ENCODE measurements at places on chromosomes 13 and 19. TPM values are rescaled to one million over a fixed set of nuclear protein-coding genes. Genes with fewer than 3 reads are reported as not detected.

DNA sequence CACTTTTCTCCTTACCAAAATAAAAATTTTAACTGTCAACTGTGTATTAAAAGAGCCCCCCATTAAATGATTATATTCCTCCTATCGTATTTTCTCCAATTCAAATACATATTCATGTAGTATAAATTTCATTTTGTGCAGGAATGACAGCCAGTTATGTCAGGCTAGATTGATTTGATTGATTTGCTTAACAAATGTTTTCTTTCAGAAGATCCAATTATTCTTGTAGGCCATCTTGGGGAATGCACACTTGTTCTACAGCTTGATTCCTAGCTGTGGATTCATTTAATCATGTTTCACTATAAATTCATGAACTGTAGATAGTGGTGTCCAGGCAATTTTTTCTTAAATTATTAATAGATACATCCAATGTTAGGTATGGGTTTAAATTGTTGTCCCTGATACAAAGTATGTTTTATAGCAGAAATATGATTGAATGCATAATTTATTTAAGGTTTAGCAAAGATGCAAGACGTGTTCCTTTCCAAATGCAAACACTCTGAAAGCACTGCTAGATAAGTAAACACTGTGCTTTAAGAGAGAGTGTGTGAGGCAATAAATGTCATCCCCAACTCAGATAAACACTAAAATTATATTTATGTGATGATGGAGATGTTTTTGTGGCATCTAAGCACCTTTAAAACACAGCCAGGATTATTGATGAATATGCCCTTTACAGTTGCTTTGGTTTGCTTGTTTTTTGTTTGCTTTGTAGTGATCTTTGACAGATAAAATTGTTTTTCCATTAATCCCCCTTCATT is 531.1 kb downstream of the DCT start:
- DNase-seq = no peak

- DNase-seq = no peak
These were observed 1017.6 kb downstream of the PCDH9 start for GRCh38 chr13:66212511-66212910.

DNA sequence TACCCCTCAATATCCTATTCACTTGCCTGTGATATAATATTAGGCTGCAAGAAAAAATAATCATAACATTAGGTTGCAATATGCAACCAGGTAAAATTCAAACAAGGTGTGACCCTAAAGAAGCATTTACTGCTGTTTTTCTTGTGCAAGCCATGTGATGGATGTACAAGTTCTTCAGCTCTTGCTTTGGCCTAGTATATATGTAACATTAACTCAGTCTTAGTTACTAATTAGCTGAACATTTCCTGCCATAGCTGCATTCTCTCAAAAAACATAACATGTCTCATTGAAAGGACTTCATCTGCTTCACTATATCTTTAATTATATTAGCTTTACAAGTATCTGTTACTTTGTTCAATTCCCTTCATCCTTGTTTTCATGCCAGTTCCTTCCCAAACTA is 406.8 kb upstream of the HTR2A start:
- no peak for DNase-seq

DNA sequence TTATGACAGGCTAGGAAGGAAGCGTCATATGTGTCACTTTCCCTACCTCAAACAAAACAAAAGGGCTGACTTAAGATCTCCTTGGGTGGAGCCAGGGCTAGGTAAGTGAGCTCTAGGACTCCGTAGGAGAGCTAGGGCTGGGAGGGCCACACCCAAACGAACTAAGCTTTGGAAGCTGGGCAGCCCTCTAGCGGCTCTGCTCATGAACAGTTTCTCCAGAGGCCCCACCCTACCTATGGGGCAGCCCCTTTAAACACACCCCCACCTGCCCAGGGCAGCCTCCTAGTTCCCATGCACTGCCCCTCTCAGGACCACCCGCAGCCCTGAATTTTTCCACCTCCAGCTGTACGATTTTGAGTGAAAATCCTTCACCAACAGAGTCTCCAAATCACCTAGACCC is 3.5 kb downstream of the PEG3 start:
- no peak for DNase-seq

DNA sequence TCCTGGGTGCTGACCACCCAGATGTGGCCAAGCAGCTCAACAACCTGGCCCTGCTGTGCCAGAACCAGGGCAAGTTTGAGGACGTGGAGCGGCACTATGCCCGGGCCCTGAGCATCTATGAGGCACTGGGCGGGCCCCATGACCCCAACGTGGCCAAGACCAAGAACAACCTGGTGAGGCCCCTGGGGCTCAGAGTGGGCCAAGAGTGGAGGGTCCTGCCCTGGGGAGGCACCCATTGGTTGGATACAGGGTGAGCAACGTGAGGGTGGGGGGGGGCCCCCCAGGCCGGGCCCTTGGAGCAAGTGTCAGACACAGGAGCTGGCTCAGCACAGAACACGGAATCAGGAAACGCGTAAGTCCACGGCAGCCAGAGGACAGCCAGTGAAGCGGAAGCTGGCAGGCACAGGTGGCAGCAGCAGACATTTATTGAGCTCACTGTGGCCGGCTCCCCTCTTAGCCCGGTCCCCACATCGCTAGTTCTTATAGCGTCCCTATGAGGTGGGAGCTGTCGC is 8.9 kb downstream of the KLC3 start:
- no peak for DNase-seq

- DNase-seq = no peak
These were observed 150.8 kb downstream of the FLT1 start for GRCh38 chr13:28344163-28344562.

DNA sequence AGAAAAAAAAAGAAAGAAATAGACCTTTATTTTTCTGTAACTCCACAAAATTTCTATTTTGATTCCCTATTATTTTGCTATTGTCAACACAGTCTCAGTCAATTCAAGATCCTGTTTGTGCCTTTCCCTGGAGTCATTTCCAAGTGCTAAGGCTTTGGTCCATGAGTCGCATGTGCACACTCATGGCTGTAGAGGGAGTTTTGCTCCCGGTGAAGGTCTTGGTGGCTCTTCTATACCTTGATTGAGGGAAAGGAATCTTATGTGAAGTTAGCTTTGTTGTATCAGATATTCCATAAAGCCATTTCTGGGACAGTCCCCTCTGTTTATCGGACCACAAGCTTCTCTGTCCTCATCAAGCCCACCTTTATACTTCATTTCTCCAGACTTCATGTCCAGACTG is 58.7 kb upstream of the ALOX5AP start:
- DNase-seq = no peak

DOCK6 gene
- polyA plus RNA-seq = 56.0 TPM

GRCh38 chr19:18311502-18312091 is 11.3 kb downstream of the LSM4 start:
- DNase-seq = no peak

IGFL2 gene
- polyA plus RNA-seq = 0.13 TPM

VSTM2B gene
- polyA plus RNA-seq = 0.47 TPM

CD177 gene
- polyA plus RNA-seq = 0.46 TPM

DNA sequence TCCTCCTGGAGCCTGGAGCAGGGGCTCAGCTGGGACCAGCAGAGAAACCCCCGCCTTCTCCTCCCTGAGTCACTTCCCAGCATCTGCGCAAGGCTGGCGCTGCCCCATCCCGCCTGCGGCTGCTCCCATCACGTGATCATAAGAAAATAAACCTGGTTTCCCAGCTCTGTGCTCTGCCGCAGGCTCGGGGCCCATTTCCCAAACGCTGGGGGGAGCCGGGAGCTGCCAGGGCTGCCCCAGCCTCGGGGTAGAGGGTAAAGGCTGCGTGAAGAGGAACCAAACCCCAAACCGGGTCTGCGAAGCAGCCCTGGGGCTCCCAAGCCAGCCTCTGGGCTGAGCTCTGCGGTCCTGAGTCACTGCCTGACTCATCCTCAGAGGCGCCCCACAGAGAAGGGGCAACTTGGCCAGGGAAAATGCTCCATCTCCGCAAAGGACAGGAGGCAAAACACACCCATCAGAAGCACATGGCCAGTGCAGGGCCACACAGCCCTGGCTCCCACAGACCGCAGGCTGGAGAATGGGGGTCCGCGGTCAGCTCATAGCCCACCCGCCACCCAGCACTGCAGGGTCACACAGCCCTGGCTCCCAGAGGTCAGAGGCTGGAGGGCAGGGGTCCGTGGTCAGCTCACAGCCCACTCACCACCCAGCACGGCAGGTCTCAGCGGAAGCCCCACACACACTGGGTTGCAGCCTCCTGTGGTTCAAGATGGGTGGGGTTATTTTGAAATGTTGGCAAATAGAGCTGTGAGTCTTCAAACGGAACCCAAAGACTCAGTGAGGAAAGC is 67.1 kb downstream of the RASA3 start:
- no peak for DNase-seq

GRCh38 chr13:74977498-74977897 is 504.5 kb downstream of the TBC1D4 start:
- no peak for DNase-seq

PLEKHF1 gene
- 1.4 TPM for polyA plus RNA-seq

GRCh38 chr13:109309625-109310363 is 476.6 kb downstream of the IRS2 start:
- DNase-seq = no peak
